ENCODE measurements at places on chromosomes 16 and 17. TPM values are rescaled to one million over a fixed set of nuclear protein-coding genes. Genes with fewer than 3 reads are reported as not detected.

The CD7 gene
- total RNA-seq, result under 0.01 TPM

The HSPB9 gene
- total RNA-seq, result not detected

The HOXB9 gene
- total RNA-seq, result 0.43 TPM

The KATNIP gene
- total RNA-seq, result 14.1 TPM

The HS3ST3A1 gene
- total RNA-seq, result 0.22 TPM

The NEK8 gene
- total RNA-seq, result 2.0 TPM

The EVPLL gene
- total RNA-seq, result not detected

The SLC5A11 gene
- not detected for total RNA-seq

The SEPTIN12 gene
- total RNA-seq, result not detected

The FA2H gene
- total RNA-seq, result not detected

The TM4SF5 gene
- not detected for total RNA-seq

The MT1A gene
- total RNA-seq, result 0.43 TPM

The TSPOAP1 gene
- 0.09 TPM for total RNA-seq

The CCT6B gene
- 0.76 TPM for total RNA-seq

The TMC7 gene
- total RNA-seq, result 3.4 TPM

The TMEM94 gene
- 22.8 TPM for total RNA-seq

The TMEM107 gene
- total RNA-seq, result 45.3 TPM

The LITAFD gene
- total RNA-seq, result not detected

The CX3CL1 gene
- total RNA-seq, result 0.17 TPM

The TMIGD1 gene
- not detected for total RNA-seq

The PRSS21 gene
- total RNA-seq, result 0.65 TPM

The MYH11 gene
- not detected for total RNA-seq

The CNTROB gene
- total RNA-seq, result 11.8 TPM

The PMFBP1 gene
- total RNA-seq, result under 0.01 TPM

The TTLL6 gene
- total RNA-seq, result under 0.01 TPM

The KRT31 gene
- total RNA-seq, result not detected

The TEX14 gene
- under 0.01 TPM for total RNA-seq

The QRICH2 gene
- 11.9 TPM for total RNA-seq

The PPY gene
- not detected for total RNA-seq

The PRDM7 gene
- not detected for total RNA-seq

The VASN gene
- 1.1 TPM for total RNA-seq

The CHRNE gene
- total RNA-seq, result 0.86 TPM

The CD19 gene
- not detected for total RNA-seq

The PLCG2 gene
- 17.2 TPM for total RNA-seq

The PRSS53 gene
- 0.43 TPM for total RNA-seq

The ATP2A3 gene
- total RNA-seq, result 0.09 TPM

The KRT13 gene
- total RNA-seq, result not detected

The IL21R gene
- total RNA-seq, result 0.09 TPM

The HOXB6 gene
- total RNA-seq, result 4.8 TPM

The C16orf89 gene
- not detected for total RNA-seq

The GCGR gene
- not detected for total RNA-seq
